ENCODE measurements at places on chromosomes 16 and 17.

GRCh38 chr16:65876624-65877023 lies 489.9 kb upstream of the CDH5 start:
- DNase-seq, result no peak

DNA sequence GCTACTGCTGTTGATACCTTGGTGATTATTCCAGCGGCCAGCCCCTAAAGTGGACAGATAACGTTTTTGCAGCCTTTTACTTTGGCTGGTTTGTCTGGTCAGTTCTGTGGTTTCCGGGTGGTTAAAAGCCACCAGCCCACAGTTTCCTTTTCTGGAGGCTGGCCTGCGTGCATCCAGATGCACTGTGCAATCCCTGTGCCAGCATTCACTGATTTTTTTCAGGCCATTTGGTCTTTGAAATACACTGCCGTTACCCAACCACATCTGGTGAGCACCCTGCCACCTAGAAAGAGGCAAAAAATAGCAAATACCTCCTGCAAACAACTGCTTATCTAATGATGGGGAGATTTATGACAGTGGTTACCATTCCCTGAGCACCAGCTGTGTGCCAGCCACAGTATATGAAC lies 797 bp downstream of the NUDT7 start:
- no peak for DNase-seq

GRCh38 chr16:84992717-84993075 lies 18.6 kb downstream of the ZDHHC7 start:
- no peak for DNase-seq

DNA sequence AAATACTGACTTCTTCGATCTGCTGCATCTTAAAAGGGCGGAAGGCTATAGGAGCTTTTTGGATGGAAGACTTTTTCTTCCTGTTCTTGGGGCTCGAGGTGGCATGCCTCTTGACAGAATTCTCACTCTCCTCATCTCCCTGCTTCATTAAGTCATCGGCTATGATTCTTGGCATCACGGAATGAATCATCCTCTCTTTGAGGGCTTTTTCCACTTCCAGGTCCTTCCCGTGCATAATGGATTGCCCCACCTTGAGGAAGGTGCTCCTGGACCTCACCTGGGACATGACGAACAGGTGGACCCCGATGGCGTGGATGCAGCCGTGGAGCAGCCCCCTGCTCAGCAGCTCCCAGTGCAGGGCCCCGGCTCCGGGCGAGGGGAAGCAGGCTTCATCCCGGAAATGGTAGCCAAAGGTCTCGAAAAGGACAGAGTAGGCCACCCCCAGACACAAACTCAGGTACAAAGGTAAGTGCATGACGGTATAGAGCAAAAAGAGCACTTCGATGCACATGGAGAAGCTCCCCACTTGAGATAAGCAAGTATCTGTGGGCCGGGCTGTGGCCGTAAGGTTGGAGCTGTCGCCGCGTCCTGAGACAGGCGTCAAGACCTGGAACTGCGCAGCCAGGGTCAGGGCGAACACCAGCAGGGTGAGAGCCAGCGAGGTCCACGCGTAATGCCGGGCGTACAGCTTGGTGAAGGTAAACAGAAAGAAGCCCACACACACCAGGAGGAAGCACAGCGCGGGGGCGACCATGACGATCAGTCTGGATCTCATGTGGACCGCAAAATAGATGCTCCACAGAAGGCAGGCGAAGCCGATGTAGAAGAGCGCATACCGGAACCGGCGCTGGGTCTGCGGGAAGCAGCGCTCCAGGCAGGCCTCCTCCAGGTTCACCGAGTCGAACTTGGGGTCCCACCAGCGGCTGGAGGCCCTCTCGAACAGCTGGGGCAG lies 1.7 kb downstream of the ADCY9 start:
- no peak for DNase-seq

GRCh38 chr17:35046245-35046644 lies 17.3 kb downstream of the RFFL start:
- no peak for DNase-seq

GRCh38 chr16:931626-932500 lies 38.9 kb downstream of the LMF1 start:
- no peak for DNase-seq

DNA sequence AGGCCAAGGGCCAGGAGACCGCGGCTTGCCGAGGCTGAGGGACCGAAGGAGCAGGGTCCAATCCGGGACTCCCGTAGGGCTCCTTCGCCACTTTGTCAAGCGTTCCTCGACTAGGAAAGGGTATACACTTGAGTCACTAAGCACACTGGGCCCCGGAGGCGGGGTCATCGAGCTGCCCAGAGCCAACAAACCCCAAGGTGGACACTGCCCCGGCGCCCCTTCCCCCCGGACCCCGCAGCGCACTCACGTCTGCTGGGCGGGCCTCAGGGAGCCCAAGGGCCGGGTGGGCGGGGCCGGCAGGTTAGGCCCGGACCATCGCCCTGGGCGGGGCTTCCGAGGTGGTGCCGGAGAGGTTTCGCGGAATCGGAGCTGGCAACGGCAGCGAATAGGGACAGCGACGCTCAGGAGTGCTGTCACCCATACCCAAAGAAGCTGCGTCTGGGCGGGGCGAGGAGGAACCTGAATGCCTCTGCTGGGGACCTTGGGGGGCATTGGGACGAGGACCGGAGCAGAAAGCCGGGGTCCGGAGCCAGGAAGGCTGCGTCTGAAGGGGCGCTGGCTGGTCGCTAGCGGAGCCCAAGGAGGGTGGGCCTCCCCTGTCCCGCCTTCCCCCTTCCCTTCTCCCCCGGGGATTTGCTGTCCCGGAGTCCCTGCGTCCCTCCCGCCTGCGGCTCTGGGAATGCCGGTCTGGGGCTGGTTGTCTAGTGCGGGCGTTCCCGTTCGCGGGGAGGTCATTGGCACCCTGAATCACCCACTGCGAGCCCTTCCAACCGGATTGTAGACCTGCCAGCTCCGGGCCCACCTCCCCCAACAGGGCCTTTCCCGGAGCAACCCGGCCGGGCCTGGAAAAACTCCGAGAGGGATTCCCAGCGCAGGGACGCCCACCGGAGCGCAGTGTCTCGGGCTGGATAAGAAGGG lies 118.2 kb upstream of the SMURF2 start:
- peak; percentile 55 for DNase-seq

DNA sequence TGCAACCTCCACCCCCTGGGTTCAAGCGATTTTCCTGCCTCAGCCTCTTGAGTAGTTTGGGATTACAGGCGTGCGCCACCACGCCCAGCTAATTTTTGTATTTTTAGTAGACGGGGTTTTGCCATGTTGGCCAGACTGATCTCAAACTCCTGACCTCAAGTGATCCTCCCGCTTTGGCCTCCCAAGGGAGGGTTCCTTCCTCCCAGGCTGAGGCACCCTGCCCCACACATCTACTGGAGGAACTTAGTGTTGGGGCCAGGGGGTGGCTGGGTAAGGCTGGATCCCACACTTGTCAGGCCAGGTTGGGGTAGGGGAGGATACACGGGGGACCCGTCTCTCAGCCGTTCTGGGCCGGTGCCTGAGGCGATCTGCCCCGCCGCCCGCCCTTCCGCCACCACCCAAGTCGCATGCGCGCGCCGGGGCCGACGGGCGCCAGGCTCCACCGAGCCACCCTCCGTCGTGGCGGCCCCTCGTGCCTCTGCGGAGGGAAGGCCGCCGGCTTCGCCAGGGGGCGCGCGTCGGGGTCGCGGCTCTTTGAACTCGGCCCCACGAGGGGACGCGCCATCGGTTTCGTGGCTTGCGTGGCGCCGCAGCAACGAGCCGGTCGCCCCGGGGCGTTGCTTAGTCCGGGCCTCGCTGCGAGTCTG lies 15.9 kb downstream of the GRB7 start:
- no peak for DNase-seq

DNA sequence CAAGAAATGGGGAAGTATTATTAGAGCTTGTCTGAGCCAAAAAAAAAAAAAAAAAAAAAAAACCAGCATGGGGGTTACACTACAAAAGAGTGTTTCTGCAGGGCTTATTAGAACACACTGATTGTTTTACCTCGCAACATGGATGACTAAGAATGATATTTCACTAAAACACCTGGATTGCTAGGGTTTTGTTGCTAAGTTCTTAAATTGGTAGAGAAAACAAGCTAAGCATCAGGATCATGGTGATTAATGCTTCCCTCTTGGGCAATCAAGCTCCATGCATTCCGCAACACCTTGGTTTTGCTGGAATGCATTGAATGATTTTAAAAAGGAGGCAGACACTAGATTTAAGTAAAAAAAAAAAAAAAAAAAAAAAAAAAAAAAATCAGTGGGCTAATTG lies 931.4 kb upstream of the CDH8 start:
- no peak for DNase-seq

DNA sequence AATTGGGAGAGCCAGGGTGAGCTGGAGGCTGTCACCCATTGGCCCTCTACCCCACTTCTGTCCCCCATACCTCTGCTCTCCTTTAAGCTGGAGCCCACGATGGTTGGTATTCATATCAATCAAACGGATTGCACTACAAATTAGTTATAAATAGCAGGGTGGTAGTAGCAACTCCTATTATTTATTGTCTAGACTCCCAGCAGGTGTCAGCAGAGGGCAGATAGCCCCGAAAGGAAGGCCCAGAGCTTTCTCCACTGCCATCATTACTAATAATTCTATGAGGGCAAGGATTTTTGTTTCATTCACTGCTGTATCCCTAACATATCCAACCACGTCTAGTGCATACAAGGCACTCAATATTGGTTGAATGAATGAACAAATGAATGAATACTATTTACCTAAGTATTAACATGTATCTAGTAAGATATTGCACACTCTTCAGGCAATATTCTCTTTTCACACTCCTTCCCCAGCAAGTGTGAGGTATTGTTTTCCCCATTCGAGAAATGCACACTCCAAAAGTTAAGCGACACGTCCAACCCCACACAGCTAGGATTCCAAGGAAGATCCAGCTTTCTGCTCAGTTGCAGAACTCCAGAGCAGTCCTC lies 6.3 kb downstream of the C17orf50 start:
- DNase-seq, result no peak

- DNase-seq, result no peak
These were observed 19.9 kb downstream of the LDHD start for GRCh38 chr16:75096656-75097055.

DNA sequence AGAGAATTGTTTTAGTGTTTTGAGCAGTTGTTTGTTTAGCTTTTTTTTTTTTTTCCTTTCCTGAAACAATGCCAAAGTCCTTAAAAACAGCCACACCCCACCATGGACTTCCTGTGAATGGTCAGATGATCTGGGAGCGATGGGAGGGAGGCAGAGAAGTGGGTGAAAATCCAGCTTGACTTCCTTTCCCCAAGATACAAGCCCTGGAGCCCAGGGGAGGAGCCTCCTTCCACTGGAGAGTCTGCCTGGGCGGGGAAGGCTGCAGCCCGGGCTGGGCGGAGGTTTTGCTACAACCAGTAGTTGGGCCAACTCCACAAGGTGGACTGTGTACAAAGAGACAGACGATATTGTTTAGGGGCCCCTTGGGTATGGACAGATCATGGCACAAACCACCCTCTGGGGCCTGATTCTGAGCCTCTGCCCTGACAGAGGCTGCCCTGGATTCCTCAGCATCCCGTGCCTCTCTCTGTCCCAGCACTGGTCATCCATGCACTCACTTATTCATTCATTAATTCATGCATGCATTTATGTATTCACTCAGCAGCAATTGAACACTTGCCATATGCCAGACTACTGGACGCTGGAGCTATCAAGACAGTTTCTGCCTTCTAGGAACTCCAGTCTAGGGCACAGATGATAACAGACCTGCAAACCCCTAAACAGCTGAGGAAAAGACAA lies 29.8 kb downstream of the WSB1 start:
- no peak for DNase-seq

- no peak for DNase-seq
These were observed 61.9 kb upstream of the GSE1 start for GRCh38 chr16:85550953-85551924.

DNA sequence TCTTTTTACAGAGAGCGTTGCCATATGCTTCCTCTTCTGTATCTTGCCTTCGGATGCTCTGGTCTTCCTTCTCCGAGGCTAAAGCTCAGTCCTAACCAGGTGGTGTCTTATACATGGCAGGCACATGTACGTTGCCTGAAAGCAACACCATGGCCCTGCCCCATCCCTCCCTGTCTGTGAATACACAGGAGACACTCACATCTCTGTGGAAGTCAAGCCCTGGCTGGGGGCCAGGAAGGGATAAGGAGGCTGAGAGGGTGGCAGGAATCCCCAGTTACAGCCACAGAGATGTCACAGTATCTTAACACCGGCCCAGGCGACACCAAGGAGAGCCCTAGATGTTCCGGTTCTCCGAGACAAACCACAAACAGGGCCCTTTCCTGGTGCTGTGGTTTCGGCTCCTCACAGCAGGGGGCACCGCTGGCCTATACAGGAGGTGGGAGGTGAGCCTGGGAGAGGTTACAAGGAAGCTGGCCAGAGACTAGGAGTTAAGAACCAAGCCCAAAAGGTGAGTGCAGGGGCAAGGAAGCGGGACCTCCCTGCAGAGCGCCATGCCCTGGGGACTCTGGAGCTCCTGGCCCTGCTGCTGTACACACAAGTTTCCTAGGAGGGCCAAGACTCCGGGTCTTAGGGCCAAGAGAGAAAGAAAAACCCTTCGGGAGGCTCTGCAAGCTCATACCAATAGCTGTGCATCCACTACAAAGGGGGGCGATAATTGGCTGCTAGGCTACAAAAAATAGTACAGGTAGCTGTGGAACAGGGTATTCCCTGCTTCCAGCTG lies 41.7 kb downstream of the SRL start:
- no peak for DNase-seq

DNA sequence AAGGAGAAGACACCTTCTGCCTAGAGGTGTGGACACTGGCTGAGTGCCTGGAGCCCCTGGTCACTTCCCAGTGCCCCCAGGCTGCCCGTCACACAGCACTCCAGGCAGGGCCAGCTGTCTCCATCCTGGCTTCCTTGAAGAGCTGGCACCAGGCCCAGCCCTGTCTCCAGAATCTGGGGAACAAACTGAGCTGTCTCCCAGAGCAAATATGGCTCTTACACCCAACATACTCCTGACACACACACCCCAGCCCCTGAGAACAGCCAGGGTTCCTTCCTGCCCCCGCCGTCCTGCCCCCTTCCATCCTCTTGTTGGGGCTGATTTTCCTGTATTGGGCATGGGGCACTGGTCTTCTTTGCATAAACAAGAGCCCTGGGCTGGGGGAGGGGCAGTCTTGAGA lies 9.1 kb downstream of the NHERF1 start:
- DNase-seq, result no peak

GRCh38 chr16:87140211-87141200 lies 176.7 kb downstream of the C16orf95 start:
- DNase-seq, result no peak

DNA sequence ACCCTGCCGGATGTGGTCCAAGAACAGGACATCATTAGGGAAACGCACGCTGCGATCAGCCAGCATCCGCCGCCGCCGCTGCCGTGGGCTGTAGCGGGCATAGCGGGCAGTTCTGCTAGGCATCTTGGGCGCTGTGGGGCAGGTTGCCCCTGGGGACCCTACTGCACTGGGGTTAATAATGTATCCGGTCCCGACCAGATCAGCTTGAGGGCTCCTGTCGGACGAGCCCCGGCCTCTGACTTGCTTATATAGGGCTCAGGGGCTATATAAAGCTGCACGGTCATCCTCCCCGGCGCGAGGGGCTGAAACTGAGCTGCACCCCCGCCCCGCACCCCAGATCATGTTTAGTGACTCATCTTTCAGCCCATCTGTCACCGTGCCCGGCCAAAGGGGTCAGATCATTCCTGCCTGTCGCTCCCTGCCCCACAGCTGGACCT lies at the start of gene PPP1R27:
Gene PPP1R27 (minus strand): TSS at position 220 of the 437 bp plus-strand sequence. CDS start 97 bp downstream, at position 123.
- no peak for DNase-seq

- no peak for DNase-seq
These were observed 2.6 kb downstream of the LHX1 start for GRCh38 chr17:36939802-36940312.

Measured in activated CD4-positive, alpha-beta T cell treated with anti-CD3 and anti-CD28 coated beads, Interleukin-2, amount 50 U/mL, for 24 hours (primary cell).